DMS53 (cell line): ENCODE measurements at places on chromosomes 5 and 9.

DNA sequence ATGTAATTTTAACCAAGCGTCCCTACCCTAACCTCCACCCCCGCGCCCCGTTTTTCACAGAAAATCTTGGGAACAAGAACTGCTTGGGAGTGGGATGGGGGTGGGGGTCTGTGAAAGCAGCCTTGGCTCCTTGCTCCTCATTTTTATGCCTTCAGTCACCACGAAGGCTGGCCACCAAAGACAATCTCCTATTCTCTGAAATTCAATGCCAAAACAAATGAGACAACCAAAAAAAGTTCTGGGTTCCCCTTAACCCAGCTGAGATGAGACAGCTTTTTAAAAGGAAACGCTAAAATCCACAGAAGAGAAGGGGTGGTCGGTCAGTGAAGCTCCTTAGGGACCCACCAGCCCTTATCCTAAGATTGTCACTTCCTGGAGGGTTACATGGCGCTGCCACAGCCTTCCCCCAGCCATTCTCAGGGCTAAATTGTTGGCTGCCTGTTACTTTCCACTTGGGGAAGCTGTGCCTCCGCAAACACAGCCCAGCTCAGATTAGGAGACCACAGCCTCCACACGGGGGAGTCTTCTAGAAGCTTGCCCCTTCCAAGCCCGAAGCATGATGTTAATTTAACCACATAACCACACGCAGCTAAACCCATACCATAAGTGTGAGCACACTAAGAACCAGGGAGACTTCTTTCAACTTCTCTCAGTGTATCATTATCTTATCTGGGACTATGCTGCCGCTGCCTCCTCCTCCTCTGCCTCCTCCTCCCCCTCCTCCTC lies 136.3 kb downstream of the FOXD1 start:
- no peak for DNase-seq

- DNase-seq, result no peak
Measured at GRCh38 chr9:17688834-17689233, 110.0 kb downstream of the SH3GL2 start.

GRCh38 chr5:156314416-156314815 lies 12.5 kb upstream of the SGCD start:
- DNase-seq, result no peak

DNA sequence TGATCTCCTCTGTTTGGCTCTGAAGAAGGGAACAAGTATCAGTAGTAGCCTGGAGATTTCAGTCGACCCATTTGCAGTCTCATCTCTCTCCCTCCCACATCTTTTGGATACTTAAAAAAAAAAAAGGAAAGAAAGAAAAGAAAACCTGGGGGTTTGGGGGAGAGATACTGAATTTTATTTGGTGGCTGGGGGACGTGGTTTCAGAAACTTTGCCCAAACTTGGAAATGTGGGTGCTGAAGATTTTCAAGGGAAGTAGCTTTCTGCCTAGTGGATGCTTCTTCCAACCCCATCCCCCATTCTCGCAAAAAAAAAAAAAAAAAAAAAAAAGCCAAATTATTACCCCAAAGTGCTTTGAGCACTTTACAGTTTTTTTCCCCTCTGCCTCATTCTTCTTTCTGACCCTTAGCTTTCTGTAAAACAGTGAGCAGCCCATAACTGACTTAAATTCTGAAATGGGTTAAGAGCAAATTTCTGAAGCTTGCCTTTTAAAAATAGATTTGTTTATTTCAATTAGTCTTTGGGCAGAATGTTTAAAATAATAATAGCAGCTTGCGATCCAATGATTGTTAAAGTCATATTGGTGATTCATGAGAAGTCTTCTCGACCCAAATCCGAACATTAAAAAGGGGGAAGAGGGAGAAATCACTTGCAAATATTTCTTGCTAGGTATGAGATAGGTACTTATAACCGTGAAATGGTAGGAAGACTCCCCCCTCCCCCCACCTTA lies 894 bp downstream of the FST start:
- no peak for DNase-seq

- DNase-seq, result no peak
Measured at GRCh38 chr5:142998316-142999020, 228.3 kb downstream of the ARHGAP26 start.

DNA sequence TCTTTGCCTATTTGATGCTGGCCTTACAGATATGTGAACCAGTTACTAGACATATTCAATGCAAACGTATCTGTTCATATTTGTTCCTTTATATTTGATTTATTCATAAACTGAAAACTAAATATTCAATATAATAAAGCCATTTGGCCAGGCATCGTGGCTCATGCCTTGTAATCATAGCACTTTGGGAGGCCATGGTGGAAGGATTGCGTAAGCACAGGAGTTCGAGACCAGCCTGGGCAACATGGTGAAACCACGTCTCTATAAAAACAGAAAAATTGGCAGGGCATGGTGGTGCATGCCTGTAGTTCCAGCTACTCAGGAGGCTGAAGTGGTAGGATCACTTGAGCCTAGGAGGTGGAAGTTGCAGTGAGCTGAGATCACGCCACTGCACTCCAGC lies 49.2 kb upstream of the CTNNAL1 start:
- no peak for DNase-seq

DNA sequence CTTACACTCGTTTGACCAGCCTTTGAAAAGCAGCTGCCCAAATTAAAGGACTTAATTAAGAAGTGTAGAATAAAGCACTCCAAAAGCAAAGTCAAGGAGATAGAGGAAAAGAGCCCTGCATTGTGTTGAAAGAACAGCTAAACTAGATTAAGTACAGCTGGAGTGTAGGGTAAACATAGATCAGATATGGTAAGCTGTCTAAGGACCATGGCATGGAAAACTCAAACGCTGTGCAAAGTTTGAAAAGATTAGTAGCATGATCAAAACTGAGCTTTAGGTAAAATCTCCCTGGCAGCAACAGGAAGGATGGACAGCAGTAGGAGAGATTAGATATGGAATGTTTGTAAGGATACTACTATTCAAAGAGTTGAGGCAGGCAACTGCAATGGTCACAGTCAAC lies 55.4 kb downstream of the BNC2 start:
- DNase-seq, result no peak

DNA sequence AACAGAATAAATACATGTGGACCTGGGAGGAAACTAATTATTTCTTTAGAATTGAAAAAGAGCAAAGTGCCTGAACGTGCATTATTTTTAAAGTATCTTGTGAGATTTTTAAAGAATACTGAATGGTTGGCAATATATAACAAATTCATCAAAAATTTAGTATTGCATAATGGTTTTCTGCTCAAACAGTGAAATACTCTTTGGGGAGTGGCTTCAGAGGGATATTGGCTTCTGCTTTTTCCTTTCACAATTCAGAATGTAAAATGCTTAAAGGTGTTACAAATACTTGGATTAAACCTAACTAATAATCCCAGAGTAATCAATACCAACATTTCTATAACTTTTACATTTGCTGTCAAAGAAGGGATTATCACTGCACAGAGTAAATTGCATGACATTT lies 379.3 kb upstream of the CHD1 start:
- DNase-seq, result no peak

DNA sequence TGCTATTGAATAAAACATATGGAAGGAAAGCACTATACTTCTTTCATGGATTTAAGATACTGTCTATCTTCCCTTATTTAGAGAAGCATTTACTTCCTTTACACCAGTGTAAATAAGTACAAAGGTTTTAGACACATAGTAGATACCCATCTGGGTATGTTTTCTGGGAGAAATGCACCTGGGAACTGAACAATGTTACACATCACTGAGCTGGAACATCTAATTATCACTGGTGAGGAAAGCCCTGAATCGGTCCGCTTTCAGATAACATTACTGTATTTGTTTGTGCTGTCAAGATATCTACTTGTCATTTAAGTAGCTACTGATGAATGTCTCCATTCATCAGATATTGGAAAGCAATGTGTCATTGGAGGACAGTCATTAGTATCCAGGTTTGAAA lies 964.7 kb upstream of the PTPRD start:
- peak; percentile 39 for DNase-seq

- DNase-seq, result no peak
Measured at GRCh38 chr5:38410304-38410990, 146.0 kb downstream of the LIFR start.

DNA sequence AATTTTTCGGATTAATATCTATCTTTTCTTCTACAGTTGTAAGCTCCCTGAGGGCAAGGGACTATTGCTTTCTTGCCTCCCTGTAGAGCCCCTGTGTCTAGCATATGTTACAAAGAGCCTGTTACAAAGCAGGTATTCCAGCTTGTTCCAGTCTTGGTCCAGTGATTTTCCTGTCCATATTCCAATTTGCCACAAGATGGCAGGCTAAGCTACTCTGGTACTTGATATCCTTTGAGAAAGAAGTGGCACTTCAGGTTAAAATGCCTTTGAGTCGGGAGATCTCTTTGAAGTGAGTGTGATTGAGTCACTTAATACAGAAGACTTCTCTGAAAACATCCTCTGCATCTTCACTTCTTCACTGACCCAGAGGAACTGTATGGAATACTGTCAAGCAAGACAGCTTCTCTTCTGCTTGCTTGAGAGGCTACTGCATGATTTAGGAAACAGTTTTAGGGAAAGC lies 24.5 kb downstream of the CAVIN4 start:
- peak; percentile 84 for DNase-seq

- no peak for DNase-seq
Measured at GRCh38 chr5:16413166-16413860, 52.3 kb downstream of the ZNF622 start.

- DNase-seq, result no peak
Measured at GRCh38 chr5:124952566-124952965, 206.1 kb upstream of the ZNF608 start.

DNA sequence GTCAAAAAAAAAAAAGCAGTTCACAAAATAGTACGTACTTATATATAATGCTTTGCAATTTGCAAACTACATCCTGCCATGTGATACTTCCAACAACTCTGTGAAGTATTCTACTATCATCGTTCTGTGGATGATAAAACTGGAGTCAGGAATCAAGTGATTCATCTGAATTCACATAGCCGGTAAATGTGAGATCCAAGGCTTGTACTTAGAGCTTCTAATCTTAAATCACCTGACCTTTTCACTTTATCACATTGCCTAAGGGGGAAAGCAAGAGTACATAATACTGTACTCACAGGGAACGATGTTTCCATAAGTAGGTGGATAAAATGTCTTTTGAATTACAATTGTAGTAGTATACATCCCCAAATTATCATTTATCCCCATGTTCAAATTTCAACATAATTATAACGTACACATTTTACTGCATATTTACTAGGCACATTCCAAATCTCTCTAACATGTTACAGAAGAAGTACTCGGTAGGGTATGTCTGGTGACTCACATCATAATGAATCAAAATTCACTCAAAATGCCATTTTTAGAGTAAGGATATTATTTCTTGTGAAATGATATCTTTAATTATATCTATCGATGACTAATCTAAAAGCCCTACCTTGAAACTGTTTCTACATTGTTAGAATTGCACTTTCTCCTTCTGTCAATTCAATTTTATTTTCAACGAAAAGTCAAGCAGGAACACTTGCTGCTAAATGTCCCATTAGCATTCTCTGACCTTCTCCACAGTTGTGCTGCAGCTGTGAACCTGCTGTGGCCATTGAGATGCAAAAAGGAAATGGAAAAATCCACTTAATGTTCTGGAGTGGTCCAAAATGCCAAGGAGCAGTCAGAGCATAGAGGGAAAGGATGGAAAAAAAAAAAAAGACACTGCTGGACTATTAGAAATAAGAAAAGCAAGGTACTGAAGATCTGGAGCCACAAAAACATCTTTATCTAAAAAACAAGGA lies 78.9 kb downstream of the OR2K2 start:
- no peak for DNase-seq

DNA sequence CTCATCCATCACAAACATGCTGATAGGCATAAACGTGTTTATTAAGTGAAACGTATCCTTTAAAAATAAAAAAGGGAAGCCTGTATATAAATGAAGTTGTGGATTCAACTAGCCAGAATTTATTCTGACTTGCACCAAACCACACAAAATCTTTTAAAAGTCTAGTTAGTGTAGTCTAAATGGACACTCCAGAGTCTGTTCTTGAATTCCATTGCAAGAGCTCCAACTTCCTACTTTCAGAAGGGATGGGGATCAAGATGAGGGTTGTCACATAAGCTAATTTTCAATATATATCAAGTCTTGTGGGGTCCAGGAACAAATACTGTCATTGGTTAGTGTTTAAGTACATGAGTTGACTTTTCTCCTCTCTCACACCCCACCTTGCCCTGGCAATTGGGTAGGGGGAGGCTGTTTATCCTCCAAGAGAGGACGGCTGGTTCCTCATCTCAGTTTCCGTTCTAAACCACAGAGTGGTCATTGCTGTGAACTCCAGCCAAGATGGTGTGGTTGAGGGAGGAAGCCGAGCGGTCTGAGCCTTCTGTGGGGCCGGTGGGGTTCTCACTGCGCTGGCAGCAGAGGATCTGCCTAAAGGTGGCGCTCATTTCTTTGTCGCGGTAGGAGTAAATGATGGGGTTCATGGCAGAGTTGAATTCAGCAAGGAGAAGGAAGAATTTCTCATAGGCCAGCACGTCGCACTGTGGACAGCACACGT lies 163.2 kb downstream of the LPAR1 start:
- DNase-seq, result no peak

- DNase-seq, result no peak
Measured at GRCh38 chr9:89384783-89385182, 66.5 kb downstream of the SECISBP2 start.

GRCh38 chr5:166074582-166075481 lies 2216.6 kb upstream of the WWC1 start:
- DNase-seq, result no peak

DNA sequence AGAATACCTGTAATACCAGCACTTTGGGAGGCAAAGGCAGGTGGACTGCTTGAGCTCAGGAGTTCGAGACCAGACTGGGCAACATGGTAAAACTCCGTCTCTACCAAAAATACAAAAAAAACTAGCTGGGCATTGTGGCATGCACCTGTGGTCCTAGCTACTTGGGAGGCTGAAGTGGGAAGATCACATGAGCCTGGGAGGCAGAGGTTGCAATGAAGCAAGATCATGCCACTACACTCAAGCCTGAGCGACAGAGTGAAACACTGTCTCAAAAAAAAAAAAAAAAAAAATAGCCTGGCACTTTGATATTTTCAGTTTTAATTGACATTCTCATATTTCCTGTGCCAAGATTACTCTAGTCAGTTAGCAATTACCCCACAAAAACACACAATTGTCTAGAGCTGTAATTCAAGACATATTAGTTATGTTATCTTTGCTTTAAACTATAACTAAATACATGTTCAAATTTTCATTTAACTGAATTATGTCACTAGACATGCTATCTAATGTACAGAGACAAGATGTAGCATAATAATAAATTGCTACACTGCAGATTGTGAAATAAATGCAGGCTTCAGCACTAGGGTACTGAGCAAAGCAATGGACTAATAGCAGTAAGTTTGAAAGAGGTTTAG lies 378.2 kb upstream of the GRAMD2B start:
- DNase-seq, result no peak

- DNase-seq, result peak; percentile 5
Measured at GRCh38 chr9:119083673-119084072, 285.6 kb downstream of the BRINP1 start.

- no peak for DNase-seq
Measured at GRCh38 chr5:115333164-115333563, 36.7 kb upstream of the CCDC112 start.

DNA sequence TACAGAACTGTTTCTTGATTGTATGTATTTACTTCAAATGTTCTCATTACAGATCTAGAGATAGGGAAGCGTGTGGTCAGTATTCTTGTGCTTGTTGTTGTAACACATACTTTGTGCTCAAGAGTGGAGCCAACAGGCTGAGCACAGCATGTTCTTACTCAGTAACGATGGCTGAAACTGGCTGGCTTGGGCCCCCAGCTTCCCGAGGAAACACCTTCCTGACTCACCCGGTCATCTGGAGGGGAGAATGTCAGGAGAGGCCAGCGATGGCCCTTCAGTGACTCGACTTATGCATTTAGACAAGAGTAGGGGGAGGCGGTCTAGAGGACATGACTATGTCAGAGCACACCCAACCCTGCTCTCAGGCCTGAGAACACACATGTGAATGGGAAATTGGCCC lies 25.6 kb downstream of the ZNF474 start:
- no peak for DNase-seq
